ENCODE measurements at places on chromosomes 16 and 17.

- no peak for DNase-seq
- no peaks in the 10 kb centered on the region for H3K36me3 ChIP-seq
- H3K4me3 ChIP-seq, result no peak overlapping the region
- H3K4me1 ChIP-seq, result no peaks in the 10 kb centered on the region
- no peak overlapping the region for H3K27ac ChIP-seq
- peaks cover 3% of the 10 kb centered on the region for H3K27me3 ChIP-seq
Observed at GRCh38 chr16:15502041-15502725, 67.8 kb downstream of the BMERB1 start.

- H3K4me3 ChIP-seq, result no peak overlapping the region
- DNase-seq, result no peak
- no peaks in the 10 kb centered on the region for H3K27me3 ChIP-seq
- no peaks in the 10 kb centered on the region for H3K36me3 ChIP-seq
Observed at GRCh38 chr16:75996491-75996890, 270.2 kb upstream of the CPHXL start.

DNA sequence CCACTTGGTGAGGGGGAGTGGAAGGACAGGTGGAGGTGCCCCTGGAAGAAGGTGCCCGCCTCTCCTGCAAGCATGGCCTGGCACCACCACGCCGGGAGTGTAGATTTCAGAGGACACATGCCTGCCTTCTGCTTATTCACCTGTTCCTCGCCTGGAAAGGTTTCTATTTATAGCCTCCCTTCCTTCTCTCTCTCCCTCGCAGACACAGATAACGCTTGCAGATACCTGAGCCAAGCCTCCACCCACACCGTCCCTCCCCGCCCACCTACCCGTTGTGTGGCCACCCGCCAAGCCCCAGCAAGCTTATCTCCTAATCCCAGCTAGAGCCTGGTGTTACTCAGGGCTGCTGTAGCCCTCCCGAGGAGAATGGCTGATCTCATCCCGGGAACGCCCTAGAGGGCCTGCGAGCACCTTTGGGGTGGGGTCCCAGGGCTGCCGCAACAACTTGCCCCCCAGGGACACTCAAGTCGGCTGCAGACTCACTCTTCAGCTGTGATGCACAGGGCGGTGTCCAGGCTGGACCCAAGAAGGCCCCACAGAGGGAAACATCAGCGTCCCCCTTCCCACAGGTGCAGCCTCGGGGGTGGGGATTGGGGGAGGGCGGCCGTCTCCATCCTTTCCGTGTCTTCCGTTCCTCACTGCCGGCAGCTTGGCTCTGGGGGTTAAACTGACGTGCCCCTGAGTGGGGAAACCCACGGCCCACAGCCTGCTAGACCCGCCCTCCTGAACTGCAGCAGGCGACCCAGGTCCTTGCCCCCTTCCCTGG lies 1.9 kb upstream of the SNAI3 start:
- no peak for DNase-seq
- no peaks in the 10 kb centered on the region for H3K36me3 ChIP-seq
- H3K27me3 ChIP-seq, result peaks cover 20% of the 10 kb centered on the region
- H3K4me3 ChIP-seq, result no peak overlapping the region
- H3K27ac ChIP-seq, result no peak overlapping the region
- peaks cover 18% of the 10 kb centered on the region for H3K4me1 ChIP-seq

GRCh38 chr17:70624211-70624610 lies 454.9 kb downstream of the KCNJ2 start:
- H3K27ac ChIP-seq, result no peak overlapping the region
- no peaks in the 10 kb centered on the region for H3K27me3 ChIP-seq
- H3K4me3 ChIP-seq, result no peak overlapping the region
- no peak for DNase-seq
- H3K36me3 ChIP-seq, result no peaks in the 10 kb centered on the region

DNA sequence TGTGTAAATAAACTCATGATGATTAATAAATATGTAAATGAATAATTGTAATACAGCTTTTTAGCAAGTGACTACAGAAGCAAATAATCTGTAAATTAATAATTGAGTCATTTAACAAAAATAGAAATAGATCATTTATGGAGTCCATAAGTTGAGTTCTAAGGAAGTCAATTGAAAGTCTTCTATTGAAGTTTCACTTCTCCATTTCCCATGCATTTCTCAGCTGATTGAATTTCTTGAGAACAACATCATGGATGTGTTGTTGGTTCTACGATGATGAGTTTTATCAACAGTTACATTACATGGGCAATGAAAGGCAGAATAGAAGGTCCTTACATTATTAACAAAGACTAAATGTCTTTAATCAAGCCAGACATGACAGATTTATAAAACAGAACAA lies 290.4 kb downstream of the MAP2K6 start:
- DNase-seq, result no peak
- H3K27me3 ChIP-seq, result no peaks in the 10 kb centered on the region
- H3K27ac ChIP-seq, result no peak overlapping the region
- H3K4me3 ChIP-seq, result no peak overlapping the region

DNA sequence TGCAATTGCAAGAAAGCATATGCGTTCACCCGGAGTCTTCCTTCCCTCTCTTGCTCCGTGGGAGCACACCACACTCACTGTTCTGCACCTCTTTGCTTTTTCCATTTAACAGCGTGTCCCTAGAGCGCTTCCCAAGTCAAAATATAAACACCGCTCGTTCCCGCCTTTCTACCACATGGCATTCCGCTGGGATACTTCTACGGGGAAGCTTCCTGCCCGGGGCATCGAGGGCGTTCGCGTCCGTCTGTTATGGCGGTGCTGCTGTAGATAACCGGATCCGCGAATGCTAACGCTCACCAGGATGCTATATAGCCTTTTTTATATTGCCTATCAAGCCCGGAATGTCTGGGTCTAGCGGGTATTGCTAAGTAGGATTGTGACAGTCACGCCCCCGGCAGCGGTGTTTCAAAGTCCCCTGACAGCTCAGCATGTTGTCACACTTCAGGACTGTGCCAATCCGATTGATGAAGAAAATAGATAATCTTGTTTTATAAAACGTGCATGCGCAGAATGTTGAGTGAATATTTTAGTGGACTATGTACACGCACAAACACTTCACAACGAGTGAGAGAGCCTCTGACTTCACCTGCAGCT lies 31.0 kb downstream of the CCDC40 start:
- no peaks in the 10 kb centered on the region for H3K4me1 ChIP-seq
- H3K36me3 ChIP-seq, result no peaks in the 10 kb centered on the region
- DNase-seq, result no peak
- H3K27me3 ChIP-seq, result no peaks in the 10 kb centered on the region
- no peak overlapping the region for H3K27ac ChIP-seq

- no peak for DNase-seq
- no peak overlapping the region for H3K4me3 ChIP-seq
- H3K27me3 ChIP-seq, result no peaks in the 10 kb centered on the region
- no peak overlapping the region for H3K27ac ChIP-seq
- H3K36me3 ChIP-seq, result peaks cover 94% of the 10 kb centered on the region
Observed at GRCh38 chr17:28345419-28346198, 10.0 kb downstream of the TNFAIP1 start.

GRCh38 chr17:4974115-4974670 lies 6.6 kb upstream of the SPAG7 start:
- H3K36me3 ChIP-seq, result peaks cover 83% of the 10 kb centered on the region
- no peak overlapping the region for H3K27ac ChIP-seq

DNA sequence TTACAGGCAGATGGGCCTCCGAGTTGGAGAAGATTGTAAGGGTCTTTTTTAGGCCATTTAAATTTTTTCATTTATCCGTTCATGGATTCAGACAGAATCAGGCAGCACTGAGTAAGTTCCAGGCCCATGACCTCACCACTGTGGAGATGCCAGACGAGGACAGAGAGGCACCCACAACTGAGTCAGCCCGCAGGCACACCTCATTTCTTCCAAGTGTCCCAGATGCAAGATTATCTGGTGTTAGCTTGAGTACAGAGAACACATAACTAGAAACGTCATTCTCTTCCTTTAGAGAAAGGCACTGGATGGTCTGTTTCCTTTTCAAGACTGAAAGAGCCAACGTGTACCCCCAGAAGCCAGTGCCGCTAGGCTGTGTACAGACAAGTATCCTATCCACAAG lies 16.9 kb downstream of the CLEC16A start:
- H3K27ac ChIP-seq, result no peak overlapping the region
- H3K27me3 ChIP-seq, result no peaks in the 10 kb centered on the region
- peaks cover 21% of the 10 kb centered on the region for H3K4me1 ChIP-seq
- DNase-seq, result no peak
- no peak overlapping the region for H3K4me3 ChIP-seq

DNA sequence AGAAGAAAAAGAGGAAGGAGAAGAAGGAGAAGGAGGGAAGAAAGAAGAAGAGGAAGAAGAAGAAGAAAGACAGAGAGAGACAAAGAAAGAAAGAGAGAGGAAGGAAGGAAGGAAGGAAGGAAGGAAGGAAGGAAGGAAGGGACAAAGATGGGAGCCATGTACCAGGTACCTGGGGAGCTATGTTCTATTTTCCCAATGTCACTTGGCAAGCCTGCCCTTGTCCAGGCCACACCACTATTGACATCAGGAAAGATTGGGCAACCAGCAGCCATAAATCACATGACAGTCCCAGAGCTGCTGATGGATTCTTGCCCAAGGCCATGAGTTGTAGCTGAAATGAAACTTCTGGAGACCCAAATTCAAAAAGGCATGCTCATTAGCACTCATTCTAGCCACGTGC lies 2.7 kb upstream of the CES1 start:
- H3K27me3 ChIP-seq, result peaks cover 17% of the 10 kb centered on the region
- H3K4me1 ChIP-seq, result no peaks in the 10 kb centered on the region
- H3K27ac ChIP-seq, result no peak overlapping the region
- no peak overlapping the region for H3K4me3 ChIP-seq
- H3K36me3 ChIP-seq, result no peaks in the 10 kb centered on the region
- no peak for DNase-seq

DNA sequence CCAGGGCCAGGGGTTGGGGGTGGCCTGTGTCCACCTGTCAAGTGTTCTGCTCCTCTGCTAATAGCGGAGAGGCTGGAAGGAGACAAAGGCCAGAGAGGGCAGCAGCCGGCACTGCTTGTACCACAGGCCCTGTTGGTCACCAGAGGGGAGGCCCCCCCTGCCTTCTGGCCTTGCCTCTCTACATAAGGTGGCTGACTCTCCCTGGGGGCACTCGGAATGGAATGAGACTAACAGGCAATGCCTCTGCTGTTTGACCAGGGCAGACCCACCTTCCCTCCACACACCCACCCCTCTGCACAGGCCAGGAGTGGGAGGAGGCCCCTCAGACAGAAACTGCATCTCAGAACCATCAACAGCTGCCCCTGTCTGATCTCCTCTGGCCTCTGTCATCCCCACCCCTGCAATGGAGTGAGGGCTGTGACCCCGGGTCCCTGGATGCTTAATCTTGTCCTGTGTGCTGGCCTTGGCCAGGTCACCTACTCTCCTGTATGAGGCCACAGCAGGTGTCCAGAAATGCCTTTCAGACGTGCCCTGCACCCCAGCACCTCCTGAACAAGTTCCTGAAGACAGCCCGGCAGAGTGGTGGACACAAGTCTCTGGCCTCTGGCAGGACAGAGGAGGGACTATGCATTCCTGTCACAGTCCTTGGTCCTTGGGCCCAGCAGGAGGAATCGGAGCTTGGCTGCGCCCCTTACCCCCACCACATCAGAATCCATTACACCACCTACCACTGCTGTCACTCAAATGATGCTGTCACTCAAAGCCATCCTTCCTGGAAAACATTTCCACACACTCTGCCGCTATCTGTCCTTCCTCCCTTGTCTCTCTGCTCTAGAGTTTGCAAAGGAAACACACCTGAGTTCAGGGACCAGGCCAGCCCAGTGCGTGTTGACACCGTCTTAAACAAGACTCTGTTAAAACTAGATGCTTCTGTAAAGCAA lies 107.5 kb upstream of the ZNF750 start:
- DNase-seq, result no peak
- peaks cover 94% of the 10 kb centered on the region for H3K36me3 ChIP-seq
- 0 out of 2 replicates have a peak overlapping the region, but pooled peaks have one; percentile 15 for H3K27ac ChIP-seq

- no peaks in the 10 kb centered on the region for H3K27me3 ChIP-seq
- H3K4me1 ChIP-seq, result peaks cover 47% of the 10 kb centered on the region
- H3K4me3 ChIP-seq, result peak overlapping the region; percentile 87
- peak overlapping the region; percentile 75 for H3K27ac ChIP-seq
Observed at GRCh38 chr17:2398655-2399571, 1.9 kb downstream of the MNT start.

DNA sequence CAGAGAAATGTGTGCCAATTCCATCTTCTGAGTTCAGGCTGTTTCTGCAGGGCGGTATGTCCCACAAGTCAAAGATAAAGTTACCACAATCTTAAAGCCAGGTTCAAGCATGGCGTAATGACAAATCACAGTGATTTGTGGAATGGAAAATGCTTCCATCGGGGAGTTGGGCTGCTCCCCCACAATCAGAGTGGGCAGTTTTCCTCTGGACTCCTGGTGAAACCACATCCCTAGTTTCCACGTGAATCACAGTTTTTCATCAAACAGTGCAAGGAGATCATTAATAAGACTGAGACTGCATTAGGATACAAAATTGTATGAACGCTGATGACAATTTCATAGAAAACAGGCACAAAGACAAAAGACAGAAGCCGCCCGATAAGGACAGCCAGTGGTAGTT lies 3.6 kb downstream of the LITAF start:
- peaks cover 31% of the 10 kb centered on the region for H3K4me1 ChIP-seq
- H3K27me3 ChIP-seq, result peaks cover 30% of the 10 kb centered on the region
- no peak overlapping the region for H3K27ac ChIP-seq
- no peak overlapping the region for H3K4me3 ChIP-seq
- DNase-seq, result no peak
- no peaks in the 10 kb centered on the region for H3K36me3 ChIP-seq

- DNase-seq, result peak; percentile 70
- no peaks in the 10 kb centered on the region for H3K4me1 ChIP-seq
- H3K27me3 ChIP-seq, result no peaks in the 10 kb centered on the region
- H3K4me3 ChIP-seq, result no peak overlapping the region
Observed at GRCh38 chr16:11396241-11397048, 51.2 kb downstream of the RMI2 start.

GRCh38 chr17:39239640-39240314 lies 14.0 kb upstream of the STAC2 start:
- no peaks in the 10 kb centered on the region for H3K36me3 ChIP-seq
- peak; percentile 48 for DNase-seq
- peaks cover 40% of the 10 kb centered on the region for H3K4me1 ChIP-seq
- no peak overlapping the region for H3K4me3 ChIP-seq
- H3K27ac ChIP-seq, result no peak overlapping the region
- H3K27me3 ChIP-seq, result no peaks in the 10 kb centered on the region

DNA sequence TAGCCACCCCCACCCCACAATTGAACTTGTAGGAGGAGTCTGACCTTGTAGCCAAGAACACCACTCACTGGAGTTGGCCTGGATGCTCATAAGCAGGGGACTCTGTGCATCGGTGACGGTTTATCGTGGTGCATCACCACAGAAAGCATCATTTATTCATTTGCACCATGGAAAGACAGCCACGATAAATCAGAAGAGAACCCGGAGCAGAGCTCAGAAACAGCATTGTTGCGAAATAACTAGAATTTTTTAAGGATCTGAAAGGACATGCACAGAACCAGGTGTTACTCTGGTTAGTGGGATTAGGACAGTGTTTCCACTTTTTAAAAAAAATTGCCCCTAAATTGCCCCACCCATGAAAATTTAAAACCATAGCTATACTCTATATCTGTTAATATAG lies 44.4 kb upstream of the IRX6 start:
- DNase-seq, result no peak
- H3K27ac ChIP-seq, result no peak overlapping the region
- no peak overlapping the region for H3K4me3 ChIP-seq
- no peaks in the 10 kb centered on the region for H3K4me1 ChIP-seq
- H3K36me3 ChIP-seq, result no peaks in the 10 kb centered on the region

- DNase-seq, result no peak
- H3K4me3 ChIP-seq, result no peak overlapping the region
- peaks cover 98% of the 10 kb centered on the region for H3K36me3 ChIP-seq
- peak overlapping the region; percentile 31 for H3K27ac ChIP-seq
- no peaks in the 10 kb centered on the region for H3K27me3 ChIP-seq
Observed at GRCh38 chr17:3944485-3945388, 19.5 kb downstream of the ATP2A3 start.

Measured in DND-41 (cell line).